ENCODE measurements at places on chromosomes 16 and 17.
A peak's percentile ranks its signal among the peaks of the same experiment; 100 is the strongest.

- H3K27ac ChIP-seq: no peak overlapping the region
- peak; percentile 95 for DNase-seq
- H3K4me1 ChIP-seq: no peaks in the 10 kb centered on the region
Observed at GRCh38 chr17:82216301-82217119, 3.9 kb upstream of the CCDC57 start.

DNA sequence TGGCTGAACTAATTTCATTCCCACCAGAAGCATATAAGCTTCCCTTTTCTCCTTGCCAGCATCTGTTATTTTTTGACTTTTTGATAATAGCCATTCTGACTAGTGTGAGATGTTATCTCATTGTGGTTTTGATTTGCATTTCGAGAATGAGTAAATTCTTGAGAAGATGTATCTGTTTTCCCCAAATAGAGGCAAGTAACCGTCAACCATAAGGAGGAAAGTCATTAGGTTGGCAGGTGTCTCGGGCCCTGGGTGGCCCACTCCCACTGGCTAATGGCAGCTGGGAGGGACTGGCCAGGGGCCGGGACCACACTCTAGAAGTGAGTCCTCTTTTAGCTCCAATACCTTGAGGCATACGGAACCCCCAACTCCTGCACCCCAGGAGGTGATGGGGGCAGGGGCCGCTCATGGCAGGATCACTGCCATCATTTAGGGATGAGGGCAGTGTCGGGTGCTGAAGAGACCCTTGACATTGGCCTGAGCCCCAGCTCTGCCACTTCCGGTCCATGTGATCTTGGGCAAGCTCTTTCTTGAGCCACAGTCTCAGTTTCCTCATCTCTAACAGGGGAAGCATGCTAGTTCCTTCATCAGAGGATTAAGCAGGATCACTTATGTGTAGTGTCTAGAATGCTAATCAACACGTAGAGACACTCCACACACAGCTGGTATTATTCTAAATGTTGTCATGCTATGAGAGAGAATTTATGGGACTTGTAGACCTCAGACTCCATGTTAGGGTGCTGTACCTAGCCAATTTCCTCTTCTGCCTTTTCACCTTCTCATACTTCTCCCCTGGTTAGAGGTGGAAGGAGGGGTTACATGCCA is 44.3 kb downstream of the RGS9 start:
- H3K27me3 ChIP-seq: no peaks in the 10 kb centered on the region
- H3K36me3 ChIP-seq: no peaks in the 10 kb centered on the region
- no peak overlapping the region for H3K27ac ChIP-seq

DNA sequence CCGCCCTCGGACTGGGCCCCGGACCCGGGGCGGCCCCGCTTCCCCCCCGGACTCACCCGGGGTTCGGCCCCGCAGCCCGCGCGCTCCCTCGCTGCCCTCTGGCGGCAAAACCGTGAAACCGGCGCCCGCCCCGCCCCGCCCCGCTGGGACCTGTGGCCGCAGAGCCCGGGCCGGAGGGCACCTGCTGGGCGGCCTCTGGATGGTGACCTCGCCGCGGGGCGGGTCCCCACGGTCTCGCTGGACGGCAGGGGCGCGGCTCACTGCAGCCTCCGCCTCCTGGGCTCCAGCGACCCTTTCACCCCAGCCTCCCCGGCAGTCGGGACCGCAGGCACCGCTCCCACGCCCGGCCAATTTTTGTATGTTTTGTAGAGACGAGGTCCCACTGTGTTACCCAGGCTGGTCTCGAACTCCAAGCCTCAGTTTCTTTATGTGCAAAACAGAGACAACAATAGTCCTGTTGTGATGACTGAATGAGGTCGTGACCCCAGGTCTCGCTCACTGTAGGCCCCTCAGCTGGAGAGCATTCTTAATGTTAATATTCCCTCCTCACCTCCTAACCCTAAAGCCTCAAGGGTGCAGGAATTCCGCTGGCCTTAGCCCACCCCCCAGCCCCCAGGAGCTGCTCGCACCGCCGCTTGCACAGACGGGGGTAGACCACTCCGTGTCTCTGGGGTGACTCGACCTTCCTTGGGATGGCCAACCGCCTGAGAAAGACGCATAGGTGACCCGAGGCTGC is 33.7 kb upstream of the RPH3AL start:
- peak overlapping the region; percentile 61 for H3K4me3 ChIP-seq
- DNase-seq: peak; percentile 94
- no peaks in the 10 kb centered on the region for H3K36me3 ChIP-seq
- no peaks in the 10 kb centered on the region for H3K4me1 ChIP-seq
- no peaks in the 10 kb centered on the region for H3K27me3 ChIP-seq

DNA sequence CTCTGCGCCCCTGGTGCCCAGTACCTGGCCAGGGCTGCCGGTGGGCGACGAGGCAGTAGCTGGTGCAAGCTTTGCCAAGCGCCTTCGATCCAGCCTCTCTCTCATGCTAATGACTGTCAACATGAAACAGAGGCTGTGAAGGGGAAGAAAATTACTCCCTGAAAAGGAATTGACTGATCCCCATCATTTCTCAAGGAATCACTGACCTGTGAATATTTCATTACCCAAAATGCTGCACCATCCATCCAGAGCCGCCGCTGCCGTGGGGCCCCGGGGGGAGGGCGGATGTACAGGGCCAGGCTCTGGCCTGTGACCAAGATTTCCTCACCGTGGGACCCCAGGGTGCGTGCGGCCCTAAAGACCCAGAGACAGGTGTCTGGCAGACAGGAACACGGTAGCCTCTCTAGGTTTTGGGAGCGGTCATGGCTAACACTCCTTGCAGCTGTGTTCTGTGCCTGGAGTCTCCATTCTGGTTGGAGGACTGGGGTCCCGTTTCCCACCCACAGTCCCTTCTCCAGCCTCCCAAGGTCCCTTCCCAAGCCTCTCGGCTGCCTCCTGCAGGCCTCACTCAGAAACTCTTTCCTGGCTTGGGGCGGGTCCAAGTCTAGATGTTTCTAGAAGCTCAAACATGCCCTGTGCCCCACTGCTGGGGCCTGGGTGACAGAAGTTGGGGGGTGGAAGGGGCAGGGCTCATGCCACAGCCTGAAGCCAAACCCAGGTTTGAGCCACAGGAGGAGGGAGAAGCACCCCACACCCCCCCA is 73.3 kb downstream of the ENGASE start:
- no peaks in the 10 kb centered on the region for H3K4me1 ChIP-seq
- no peak for DNase-seq
- H3K4me3 ChIP-seq: no peak overlapping the region
- H3K27me3 ChIP-seq: no peaks in the 10 kb centered on the region
- no peak overlapping the region for H3K27ac ChIP-seq

DNA sequence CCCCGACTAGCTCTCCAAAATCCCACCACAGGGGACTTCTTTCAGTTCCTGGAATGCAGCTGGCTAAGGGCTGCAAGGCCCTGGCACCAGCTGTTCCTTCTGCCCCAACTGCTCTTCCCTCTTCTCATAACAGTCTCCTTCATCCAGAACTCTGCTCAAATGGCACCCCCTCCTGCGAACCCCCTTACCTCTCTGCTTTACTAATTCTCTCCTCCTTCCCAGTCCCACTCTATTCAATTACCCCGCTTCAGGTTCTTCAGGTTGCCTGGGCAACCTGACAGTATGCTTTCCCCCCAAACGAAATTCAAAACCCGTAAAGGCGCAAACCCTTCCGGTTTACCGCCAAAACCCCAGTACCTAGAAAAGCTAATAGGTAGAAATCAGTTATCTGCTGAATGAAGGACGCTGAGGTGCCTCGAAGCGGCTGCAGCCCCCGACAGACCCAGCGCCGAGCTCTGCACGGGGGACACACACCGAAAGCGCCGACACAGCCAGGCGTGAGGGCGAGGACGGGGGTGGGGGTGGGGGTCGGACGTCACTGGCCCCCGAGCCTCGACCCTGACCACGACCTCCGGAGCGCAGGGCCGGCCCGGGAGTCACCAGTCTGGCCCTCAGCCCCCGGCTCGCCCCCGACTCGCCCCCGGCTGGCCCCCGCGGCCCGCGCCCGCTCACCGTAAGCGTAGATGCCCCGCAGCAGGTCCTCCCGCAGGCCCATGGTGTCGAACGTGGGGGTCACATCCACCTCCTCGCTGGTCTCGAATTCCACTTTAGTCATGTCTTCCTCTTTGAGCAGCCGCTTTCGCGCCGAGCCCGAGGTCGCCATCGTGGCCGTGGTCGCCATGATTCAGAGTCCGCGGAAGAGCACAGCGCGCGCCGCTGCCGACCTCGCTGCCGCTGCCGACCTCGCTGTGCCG is 550 bp downstream of the EIF4A3 start:
- DNase-seq: no peak
- peak overlapping the region; percentile 79 for H3K4me3 ChIP-seq
- H3K4me1 ChIP-seq: peaks cover 2% of the 10 kb centered on the region
- peak overlapping the region; percentile 14 for H3K27ac ChIP-seq

- peak; percentile 90 for DNase-seq
- H3K4me1 ChIP-seq: no peaks in the 10 kb centered on the region
- H3K27me3 ChIP-seq: no peaks in the 10 kb centered on the region
Observed at GRCh38 chr17:65122836-65123756, 14.1 kb upstream of the RGS9 start.

DNA sequence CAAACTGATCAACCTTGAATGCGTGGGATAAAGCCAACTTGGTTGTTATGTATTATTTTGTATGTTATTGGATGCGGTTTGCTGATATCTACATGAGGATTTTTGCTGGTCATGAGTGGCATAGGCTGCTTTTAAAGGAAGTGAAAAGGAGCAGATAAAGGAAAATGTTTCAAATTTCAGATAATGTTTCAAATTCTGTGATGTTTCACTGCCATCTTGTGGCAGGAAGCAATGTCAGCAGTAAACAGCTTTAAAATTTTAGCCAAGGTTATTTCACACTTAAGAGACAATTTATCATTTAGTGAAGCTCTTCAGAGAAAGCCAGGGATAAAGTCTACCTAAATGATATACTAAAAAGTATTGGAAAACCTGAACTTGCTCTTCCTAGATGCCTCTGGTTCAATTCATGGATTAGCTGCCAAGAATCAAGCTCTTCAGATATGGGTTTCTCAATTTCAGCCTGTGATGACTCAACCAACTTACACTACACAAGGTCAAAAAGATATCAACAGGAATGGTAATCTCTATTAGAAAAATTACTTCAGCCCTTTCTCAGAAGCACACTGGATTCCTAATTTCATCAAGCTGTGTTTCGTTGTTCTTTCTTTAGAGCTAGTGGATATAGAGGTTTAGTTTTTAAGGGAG is 136.0 kb upstream of the C17orf78 start:
- peaks cover 7% of the 10 kb centered on the region for H3K36me3 ChIP-seq
- no peaks in the 10 kb centered on the region for H3K27me3 ChIP-seq
- H3K4me3 ChIP-seq: no peak overlapping the region
- no peaks in the 10 kb centered on the region for H3K4me1 ChIP-seq

GRCh38 chr17:37079065-37079708 is 130.4 kb downstream of the AATF start:
- no peak overlapping the region for H3K4me3 ChIP-seq
- no peaks in the 10 kb centered on the region for H3K4me1 ChIP-seq
- DNase-seq: no peak

DNA sequence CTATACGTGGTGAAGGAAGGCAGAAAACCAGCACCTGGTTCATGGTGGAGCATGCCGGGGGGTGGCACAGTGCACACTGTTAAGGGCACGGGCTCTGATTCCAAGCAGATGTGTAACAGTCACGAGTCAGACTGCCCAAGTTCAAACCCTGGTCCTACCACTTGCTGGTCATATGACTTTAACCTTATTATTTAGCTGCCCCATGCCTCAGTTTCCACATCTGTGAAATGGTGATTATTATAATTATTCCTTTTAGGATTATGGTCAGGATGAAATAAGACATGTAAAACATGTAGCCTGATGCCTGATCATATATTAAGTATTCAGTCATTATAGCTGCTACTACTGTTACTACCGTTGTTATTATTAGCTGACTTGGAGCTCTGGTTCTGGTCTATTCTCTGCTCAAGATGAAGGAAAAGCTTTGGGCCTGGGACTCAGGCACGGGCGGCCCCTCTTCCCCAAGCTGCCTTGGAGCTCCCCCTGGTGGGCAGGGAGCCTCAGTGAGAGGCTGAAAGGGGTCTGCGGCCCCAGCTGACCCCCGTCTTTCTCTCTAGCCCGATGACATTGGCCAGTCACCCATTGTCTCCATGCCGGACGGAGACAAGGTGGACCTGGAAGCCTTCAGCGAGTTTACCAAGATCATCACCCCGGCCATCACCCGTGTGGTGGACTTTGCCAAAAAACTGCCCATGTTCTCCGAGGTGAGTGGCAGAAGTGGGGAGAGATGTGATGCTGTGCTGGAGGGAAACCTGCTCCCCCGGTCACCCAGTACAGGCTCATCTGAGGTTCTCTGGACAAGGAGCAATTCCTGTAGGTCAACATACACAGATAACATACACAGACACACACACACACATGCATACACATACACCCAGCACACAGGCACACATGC is 14.0 kb downstream of the NR1D1 start:
- H3K27ac ChIP-seq: no peak overlapping the region
- H3K27me3 ChIP-seq: no peaks in the 10 kb centered on the region
- peaks cover 2% of the 10 kb centered on the region for H3K36me3 ChIP-seq
- H3K4me3 ChIP-seq: no peak overlapping the region
- no peaks in the 10 kb centered on the region for H3K4me1 ChIP-seq
- no peak for DNase-seq

DNA sequence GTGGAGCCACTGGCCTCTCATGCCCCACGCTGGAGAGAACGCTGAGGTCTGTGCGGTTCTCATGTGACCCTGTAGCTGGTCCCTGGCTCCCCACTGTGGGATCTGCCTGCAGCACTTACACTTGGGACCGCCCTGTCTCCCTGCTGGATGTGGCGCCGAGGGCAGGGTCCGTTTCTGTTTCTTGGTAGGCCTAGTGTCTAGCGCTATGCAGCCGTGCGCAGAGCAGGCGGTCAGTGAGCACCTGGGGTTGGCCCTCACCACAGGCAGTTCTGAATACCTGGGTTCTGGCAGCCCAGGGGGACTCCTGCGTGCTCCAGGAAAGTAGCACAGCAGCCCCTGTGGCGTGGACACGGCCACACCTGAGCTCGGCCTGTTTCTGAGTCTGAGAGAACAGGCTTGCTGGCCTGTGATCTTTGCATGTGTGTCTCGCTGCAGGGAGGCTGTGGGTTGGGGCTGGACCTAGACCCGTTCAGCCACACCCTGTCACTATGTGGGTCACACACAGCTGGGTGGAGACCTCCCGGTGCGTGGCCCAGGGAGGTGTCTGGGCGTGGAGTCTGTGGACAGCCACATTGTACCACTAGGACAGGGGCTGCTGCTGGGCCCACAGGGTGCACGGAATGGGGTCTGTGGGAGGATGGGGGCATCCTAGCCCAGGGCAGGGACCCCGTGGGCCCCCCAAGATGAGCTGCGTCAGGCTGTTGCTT is 2.8 kb downstream of the CAPN15 start:
- no peak overlapping the region for H3K4me3 ChIP-seq
- no peak for DNase-seq
- no peaks in the 10 kb centered on the region for H3K27me3 ChIP-seq

DNA sequence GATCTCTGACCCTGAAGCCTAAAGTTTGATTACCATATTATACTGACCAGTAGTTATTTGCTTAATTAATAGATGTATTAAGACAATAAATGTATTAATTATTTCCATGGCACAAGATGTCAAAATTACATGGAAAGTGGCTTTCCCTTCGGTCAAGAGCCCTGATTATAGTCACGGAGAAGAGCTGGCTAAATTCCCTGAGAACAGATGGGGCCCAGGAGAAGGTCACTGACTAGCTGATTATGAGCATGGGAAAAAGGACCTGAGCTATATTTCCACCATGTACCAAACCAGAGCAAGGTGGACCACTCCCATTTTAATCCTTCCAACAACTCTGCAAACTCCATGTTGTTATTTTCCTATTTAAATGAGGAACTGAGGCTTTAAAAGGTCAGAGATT is 12.9 kb upstream of the MYO18A start:
- H3K27ac ChIP-seq: no peak overlapping the region
- H3K4me3 ChIP-seq: no peak overlapping the region
- no peaks in the 10 kb centered on the region for H3K4me1 ChIP-seq
- no peaks in the 10 kb centered on the region for H3K27me3 ChIP-seq

- no peak for DNase-seq
- H3K27ac ChIP-seq: no peak overlapping the region
- H3K36me3 ChIP-seq: no peaks in the 10 kb centered on the region
Observed at GRCh38 chr17:76568811-76569221, 16.8 kb downstream of the ST6GALNAC2 start.
